ENCODE measurements at places on chromosomes 1 and 21.

DNA sequence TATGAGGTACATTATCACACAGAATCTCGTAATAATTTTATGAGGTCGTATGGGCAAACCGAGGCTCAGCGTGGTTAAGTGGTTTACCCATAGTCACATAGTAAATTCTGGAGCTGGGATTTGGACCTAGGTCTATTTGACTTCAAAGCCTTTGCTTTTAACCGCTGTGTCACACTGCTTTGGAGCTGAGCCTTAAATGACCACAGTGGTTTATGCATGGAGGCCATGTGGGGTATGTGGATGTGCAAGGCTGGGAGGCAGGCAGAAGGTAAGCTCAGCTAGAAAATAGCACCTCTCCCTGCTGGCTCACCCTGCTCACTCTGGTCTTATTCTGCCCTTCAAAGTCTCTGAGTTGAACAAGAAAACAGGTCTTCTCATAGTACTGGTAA, 269.5 kb downstream of the TRABD2B start:
- DNase-seq: no peak

DNA sequence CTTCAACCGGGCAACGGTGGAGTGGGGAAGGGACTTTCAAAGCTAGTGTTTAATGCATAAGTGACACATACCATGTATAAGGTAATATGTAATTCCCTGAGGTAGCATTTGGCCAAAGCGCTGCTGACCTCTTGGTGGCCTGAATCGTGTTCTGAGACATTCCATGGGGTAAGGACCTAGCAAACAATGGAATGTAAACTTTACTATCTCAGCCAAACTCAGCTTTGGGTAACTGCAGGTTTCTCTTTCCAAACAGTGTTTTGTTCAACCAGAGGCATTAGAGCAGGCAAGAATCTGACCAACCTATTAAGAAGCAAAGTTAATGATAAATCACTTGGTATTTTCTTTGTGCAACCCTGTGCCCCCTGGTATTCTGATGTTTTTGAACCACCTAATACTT, 22.0 kb downstream of the TGFB2 start:
- no peak for DNase-seq

- no peak for DNase-seq
Observed at GRCh38 chr1:1398677-1399186, 403 bp downstream of the CCNL2 start.

DNA sequence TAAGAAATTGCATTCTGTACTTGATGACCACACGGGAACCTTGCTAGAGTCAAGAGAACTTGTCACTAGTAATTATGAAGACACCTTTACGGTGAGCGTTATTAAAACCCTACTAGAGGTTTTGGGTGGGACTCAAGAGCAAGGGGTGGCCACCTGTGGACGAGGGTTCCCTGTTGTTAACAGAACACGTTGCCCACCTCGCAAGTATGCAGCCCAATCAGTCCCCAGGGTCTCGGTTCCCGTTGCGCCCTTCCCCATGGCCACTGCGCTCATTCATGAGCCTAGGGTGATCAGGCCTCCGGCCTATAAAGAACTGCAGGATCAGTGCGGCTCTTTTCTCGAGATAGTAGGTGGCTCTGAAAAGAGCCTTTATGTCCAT, 30.2 kb upstream of the RNF187 start:
- no peak for DNase-seq

DNA sequence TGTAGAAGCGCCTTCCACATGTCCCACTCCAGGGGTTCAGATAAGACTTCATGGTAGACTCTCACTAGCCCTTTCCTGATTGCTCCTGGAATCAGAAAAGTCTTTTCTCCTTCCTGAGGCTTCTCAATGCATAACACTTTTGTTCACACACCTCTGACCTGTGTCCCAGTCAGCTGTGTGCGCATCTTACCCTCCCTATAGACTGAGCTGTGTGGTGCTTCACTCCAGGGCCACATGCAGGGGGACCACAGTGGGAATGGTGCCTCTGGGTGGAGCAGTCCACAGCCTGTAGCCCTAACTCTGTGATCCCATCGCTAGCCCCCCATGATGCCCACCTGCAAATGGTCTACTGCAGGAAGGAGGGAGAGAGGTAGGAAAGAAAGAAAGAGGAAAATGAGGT, 84.0 kb upstream of the TLR5 start:
- DNase-seq: no peak

GRCh38 chr1:4395676-4396075, 258.7 kb upstream of the AJAP1 start:
- no peak for DNase-seq

DNA sequence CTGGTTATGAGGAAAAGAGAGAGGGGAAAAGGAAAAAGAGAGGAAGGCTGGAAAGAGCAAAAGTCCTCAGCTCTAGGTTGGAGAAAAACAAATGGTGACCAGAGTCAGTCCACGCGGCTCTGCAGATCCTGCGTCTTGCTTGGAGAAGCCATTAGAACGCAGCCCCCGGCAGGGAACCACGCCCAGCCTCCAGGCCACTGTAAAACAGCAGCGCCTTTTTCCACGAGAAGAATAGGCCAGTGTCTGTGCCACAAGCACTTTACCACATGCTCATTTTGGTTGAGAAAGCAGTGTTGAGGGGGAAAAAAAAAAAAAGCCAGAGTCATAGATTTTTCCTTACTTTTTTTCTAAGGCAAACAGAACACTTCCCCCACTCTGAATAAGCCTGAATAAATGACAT, 846.9 kb upstream of the ADAMTS5 start:
- no peak for DNase-seq

DNA sequence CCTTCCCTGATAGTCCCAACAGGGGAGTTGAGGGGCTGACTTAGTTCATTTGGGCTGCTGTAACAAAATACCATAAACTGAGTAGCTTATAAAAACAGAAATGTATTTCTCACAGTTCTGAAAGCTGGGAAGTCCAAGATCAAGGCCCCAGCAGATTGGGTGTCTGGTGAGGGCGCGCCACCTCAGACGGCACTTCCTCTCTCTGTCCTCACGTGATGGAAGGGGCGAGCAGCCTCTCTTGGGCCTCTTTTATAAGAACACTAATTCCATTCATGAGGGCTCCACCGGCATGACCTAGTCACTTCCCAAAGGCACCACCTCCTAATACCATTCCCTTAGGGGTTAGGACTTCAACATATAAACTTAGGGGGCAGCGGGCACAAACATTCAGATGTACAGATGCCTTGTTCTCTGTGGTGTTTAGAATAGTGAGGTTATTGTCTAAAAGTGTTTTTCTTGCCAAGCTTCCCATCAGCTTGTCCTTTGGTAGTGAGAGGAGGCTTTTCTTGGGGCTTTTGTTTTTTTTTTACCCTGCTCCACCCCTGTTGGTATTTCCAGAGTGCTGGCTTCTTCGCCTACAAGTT, 20.3 kb downstream of the NIPAL3 start:
- no peak for DNase-seq
